ENCODE measurements at places on chromosomes 3 and 15. TPM values are rescaled to one million over a fixed set of nuclear protein-coding genes. Genes with fewer than 3 reads are reported as not detected.

DNA sequence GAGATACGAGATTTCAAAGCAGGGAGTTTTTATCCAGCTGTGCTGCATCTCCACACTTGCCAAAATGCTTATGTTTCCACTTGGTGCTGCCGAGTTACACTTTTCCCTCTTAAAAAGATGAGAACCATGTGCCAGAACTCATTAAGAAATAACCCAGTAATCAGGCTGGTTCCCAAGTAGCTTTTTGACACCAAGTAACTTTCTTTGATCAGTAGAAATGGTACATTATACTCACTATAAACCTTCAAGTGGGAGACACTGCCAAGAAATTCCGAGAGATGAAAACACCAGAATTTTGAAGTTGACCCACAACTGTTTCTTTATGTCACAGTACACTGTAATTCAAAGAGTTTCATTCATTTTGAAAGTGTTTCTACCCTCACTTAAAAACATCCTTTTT, 164.6 kb upstream of the CCDC54 start:
- no peaks in the 10 kb centered on the region for H3K36me3 ChIP-seq
- H3K27ac ChIP-seq: no peak overlapping the region
- no peak for DNase-seq
- peaks cover 30% of the 10 kb centered on the region for H3K4me1 ChIP-seq

DNA sequence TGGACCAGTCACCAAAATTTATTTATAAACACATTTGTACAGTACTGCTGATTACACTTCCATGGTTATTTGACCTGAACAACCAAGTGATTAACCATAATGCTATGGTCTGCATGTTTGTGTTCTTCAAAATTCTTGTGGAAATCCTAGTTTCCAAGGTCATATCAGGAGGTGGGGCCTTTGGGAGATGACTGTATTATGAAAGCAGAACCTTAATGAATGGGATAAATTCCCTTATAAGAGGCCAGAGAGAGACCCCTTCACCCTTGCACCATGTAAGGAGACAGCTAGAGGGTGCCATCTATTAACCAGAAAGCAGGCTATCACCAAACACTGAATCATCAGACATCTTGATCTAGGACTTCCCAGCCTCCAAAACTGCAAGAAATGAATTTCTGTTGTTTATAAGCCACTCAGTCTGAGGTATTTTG, 1.9 kb downstream of the SCAPER start:
- no peaks in the 10 kb centered on the region for H3K27me3 ChIP-seq
- no peak overlapping the region for H3K4me3 ChIP-seq
- no peaks in the 10 kb centered on the region for H3K36me3 ChIP-seq
- H3K27ac ChIP-seq: peak overlapping the region; percentile 30
- peaks cover 22% of the 10 kb centered on the region for H3K4me1 ChIP-seq
- no peak for DNase-seq

- no peaks in the 10 kb centered on the region for H3K36me3 ChIP-seq
- no peaks in the 10 kb centered on the region for H3K27me3 ChIP-seq
- DNase-seq: peak; percentile 88
These were observed 64.3 kb downstream of the DUT start for GRCh38 chr15:48395521-48396011.

DNA sequence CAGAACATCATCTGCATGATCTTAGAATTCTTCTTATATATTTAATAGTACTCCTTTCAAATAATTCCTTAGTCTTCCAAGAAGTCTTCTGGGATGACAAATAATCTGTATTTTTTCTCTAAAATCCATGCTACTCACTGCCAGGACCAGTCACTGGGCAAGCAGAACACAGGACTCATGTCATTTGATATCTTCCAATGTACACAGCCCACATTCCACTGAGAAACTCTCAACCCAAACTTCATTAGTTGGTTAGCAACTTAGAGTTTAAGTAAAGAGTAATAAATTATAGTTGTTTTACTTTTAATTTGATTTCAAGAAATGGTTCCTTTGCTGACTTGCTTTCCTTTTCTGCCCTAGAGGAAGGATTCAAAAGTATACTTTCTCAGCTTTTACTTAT, 317.0 kb downstream of the VGLL3 start:
- no peaks in the 10 kb centered on the region for H3K27me3 ChIP-seq
- H3K4me1 ChIP-seq: no peaks in the 10 kb centered on the region
- no peak overlapping the region for H3K4me3 ChIP-seq
- H3K27ac ChIP-seq: no peak overlapping the region
- DNase-seq: no peak

DNA sequence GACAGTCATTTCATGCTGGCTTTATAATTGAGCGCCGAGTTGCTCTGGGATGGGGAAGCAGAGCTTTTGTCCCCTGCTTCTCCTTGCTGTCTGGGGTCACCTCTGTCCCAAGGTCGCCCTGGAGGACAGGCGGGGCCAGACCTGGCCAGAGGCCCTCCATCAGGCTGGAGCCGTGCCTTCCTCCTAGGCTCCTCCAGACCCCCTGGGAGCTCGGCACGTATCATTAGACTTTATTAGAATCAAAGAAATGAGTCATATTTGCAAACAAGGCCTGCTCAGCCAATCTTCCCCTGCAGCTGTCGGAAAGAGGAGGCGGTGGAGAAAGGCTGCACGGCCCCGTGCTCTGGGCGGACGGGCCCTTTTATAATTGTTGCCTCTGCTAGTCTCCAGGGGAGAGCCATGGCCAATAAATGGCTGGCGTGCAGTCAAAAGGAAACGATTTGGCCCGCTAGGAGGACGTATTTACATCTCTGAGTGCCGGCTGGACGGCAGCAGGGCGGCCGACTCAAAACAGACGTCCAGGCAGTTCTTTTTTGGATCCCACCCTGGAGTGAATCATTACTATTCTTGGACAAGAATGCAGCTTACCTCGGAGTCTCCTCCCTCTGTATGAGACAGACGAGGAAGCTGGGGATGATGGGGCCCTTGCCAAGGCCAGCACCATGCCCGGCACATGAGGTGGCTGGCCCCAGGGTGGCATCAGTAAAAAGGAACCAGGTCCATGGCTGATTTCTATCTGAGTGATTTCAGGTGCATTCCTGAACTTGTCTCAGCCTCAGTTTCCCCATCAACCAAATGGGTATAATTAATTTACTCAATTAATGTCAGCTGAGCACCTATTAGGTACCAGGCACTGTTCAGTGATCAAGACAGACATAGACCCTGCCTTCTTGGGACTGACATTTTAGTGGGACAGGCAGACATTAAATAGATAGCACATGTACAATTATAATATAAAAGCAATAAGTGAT, 50.6 kb downstream of the SLC6A6 start:
- H3K27me3 ChIP-seq: no peaks in the 10 kb centered on the region
- DNase-seq: peak; percentile 98

DNA sequence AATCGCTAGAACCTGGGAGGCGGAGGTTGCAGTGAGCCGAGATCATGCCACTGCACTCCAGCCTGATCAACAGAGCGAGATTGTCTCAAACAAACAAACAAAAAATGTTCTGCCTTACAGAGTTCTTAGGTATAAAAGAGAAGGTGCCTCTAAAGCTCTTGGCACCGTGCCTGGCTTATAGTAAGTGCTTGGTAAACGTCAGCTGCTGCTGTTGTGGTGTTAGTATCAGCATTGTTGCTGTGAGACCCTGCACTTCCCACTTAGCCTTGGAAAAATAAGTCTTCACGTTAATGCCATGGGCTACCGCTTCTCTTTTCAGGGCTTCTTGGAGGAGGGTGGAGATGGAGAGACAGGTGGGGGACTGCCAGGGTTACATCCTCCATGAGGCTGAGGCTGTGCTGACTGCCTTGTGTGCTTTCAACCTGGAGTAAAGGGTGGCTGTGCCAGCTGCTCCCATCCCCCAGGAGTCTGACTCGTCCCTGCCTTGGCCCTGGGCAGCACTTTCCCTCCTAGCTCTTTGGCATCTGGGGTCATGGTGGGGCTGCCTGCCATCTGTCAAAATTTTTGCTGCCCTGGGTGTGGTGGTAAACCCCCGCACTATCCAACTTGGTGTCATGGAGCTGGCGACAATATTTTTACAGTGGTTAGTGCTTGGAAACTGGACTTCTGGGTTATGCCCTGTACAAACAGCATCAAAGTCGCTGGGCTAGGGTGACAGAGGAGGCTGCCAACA, 17.8 kb downstream of the FLNB start:
- no peak overlapping the region for H3K4me3 ChIP-seq
- DNase-seq: peak; percentile 78
- no peaks in the 10 kb centered on the region for H3K36me3 ChIP-seq
- no peaks in the 10 kb centered on the region for H3K27me3 ChIP-seq
- H3K27ac ChIP-seq: peak overlapping the region; percentile 93

- H3K36me3 ChIP-seq: no peaks in the 10 kb centered on the region
- DNase-seq: no peak
- H3K4me1 ChIP-seq: peaks cover 27% of the 10 kb centered on the region
- H3K27me3 ChIP-seq: no peaks in the 10 kb centered on the region
- no peak overlapping the region for H3K27ac ChIP-seq
- no peak overlapping the region for H3K4me3 ChIP-seq
These were observed 31.6 kb downstream of the FILIP1L start for GRCh38 chr3:100082714-100083113.

DNA sequence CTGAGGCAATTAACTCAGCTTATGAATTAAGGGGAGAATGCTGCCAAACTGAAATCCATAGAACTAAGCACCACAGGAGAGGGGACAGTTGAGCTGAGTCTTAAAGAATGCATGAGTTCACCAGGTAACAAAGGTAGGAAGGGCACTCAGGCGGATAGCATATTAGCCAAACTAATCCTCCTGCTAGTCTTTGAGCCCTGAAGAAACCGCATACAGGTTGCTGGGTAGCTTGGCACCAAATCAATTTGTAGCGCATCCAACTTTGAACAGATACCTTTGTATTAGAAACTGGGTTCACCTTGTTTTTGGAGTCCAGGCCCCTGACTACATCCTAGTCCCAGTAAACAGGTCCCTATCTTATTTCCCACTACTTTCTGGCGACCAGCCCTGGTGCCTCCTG, 93.7 kb downstream of the FRMD4B start:
- H3K36me3 ChIP-seq: no peaks in the 10 kb centered on the region
- H3K27me3 ChIP-seq: no peaks in the 10 kb centered on the region
- H3K4me1 ChIP-seq: peaks cover 9% of the 10 kb centered on the region
- H3K4me3 ChIP-seq: no peak overlapping the region

GRCh38 chr3:15997274-15997943, 177.1 kb upstream of the GALNT15 start:
- H3K4me1 ChIP-seq: no peaks in the 10 kb centered on the region
- no peaks in the 10 kb centered on the region for H3K36me3 ChIP-seq
- no peaks in the 10 kb centered on the region for H3K27me3 ChIP-seq
- H3K4me3 ChIP-seq: no peak overlapping the region

GRCh38 chr3:133117342-133117741, 79.2 kb downstream of the TMEM108 start:
- H3K4me1 ChIP-seq: no peaks in the 10 kb centered on the region
- DNase-seq: no peak
- no peak overlapping the region for H3K4me3 ChIP-seq
- H3K27me3 ChIP-seq: no peaks in the 10 kb centered on the region

DNA sequence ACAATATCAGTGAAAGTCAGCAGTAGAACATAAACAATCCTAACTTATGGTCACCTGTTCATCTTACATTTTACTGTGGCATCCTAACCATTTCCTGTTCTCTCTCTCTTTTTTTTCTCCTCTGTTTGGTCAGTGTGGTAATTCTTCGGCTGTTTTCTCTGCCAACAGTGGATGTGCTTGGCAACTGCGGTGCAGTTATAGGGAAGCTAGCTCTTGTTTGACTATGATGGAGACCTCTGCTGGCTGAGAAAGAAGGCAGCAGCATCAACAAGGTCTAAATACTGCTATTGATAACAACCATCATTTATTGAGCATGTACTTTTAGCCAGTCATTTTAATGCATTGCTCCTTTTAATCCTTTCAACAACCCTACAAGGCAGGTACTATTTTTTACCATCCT, 723 bp upstream of the DRD3 start:
- H3K36me3 ChIP-seq: no peaks in the 10 kb centered on the region
- DNase-seq: no peak
- peaks cover 5% of the 10 kb centered on the region for H3K27me3 ChIP-seq
- H3K4me1 ChIP-seq: no peaks in the 10 kb centered on the region
- no peak overlapping the region for H3K4me3 ChIP-seq

DNA sequence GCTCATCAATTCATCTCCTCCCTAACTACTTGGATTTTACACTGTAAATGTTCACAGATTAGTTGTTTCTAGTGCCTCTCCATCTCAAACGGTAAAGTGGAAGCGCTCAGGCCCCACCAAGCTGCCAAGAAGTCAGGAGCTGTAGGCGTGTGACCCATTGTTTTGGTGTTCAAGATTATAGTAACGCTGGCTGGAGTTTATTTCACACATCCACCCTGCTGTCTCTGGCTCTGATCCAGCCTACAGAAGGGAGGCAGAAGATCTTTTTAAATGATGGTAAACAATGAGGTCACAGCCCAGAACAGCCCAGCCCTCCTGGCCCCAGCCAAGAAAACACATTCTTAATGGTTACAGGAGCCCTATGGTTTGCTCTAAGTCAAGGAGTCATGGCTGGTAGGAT, 25.7 kb upstream of the GALNT15 start:
- peak overlapping the region; percentile 58 for H3K27ac ChIP-seq
- DNase-seq: peak; percentile 96
- no peaks in the 10 kb centered on the region for H3K36me3 ChIP-seq

GRCh38 chr3:111695636-111696117, 100.5 kb upstream of the ZBED2 start:
- DNase-seq: no peak
- H3K36me3 ChIP-seq: no peaks in the 10 kb centered on the region
- no peak overlapping the region for H3K4me3 ChIP-seq
- H3K4me1 ChIP-seq: no peaks in the 10 kb centered on the region
- H3K27me3 ChIP-seq: no peaks in the 10 kb centered on the region
- no peak overlapping the region for H3K27ac ChIP-seq

DNA sequence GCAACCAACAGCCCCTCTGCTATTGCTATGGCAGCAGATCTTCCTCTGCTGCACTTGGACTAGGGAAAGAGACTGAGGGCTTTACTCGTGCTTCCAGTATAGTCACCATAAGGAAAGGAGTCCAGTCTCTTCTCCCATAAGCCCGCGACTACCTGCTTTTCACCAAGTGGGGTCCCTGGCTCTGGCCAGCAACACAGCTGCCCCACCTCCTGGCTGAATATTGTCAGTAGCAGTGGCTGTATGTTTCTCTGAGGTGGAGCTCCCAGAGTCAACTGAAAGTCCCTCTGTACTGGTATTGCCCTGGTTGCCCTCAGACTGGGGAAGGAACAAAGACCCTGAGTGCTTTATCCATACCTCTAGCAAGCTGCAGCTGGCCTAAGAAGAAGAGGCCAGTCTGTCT, 719.6 kb downstream of the SQOR start:
- no peak overlapping the region for H3K4me3 ChIP-seq
- H3K4me1 ChIP-seq: no peaks in the 10 kb centered on the region
- DNase-seq: no peak
- no peak overlapping the region for H3K27ac ChIP-seq
- no peaks in the 10 kb centered on the region for H3K36me3 ChIP-seq

- no peak overlapping the region for H3K27ac ChIP-seq
- peaks cover 36% of the 10 kb centered on the region for H3K4me1 ChIP-seq
- no peak overlapping the region for H3K4me3 ChIP-seq
- peaks cover 27% of the 10 kb centered on the region for H3K36me3 ChIP-seq
- no peaks in the 10 kb centered on the region for H3K27me3 ChIP-seq
These were observed 26.7 kb upstream of the JMJD7 start for GRCh38 chr15:41801185-41801584.

- no peak for DNase-seq
- no peak overlapping the region for H3K4me3 ChIP-seq
- no peak overlapping the region for H3K27ac ChIP-seq
- no peaks in the 10 kb centered on the region for H3K4me1 ChIP-seq
- H3K27me3 ChIP-seq: no peaks in the 10 kb centered on the region
- H3K36me3 ChIP-seq: no peaks in the 10 kb centered on the region
These were observed 130.1 kb downstream of the P2RY1 start for GRCh38 chr3:152964911-152965609.

Gene GOLGA8T
- polyA plus RNA-seq: not detected

Gene RBP2
- 6.0 TPM for polyA plus RNA-seq

Gene MKRN2OS
- polyA plus RNA-seq: 14.6 TPM

Gene IL17RE
- polyA plus RNA-seq: 11.4 TPM

Gene TTC21A
- polyA plus RNA-seq: 2.8 TPM

Gene AADACL2
- polyA plus RNA-seq: not detected

Gene AP3B2
- polyA plus RNA-seq: 0.60 TPM

Gene BHLHE40
- polyA plus RNA-seq: 32.2 TPM

Gene ADAMTS17
- polyA plus RNA-seq: 0.46 TPM
